Activated CD4-positive, alpha-beta T cell treated with anti-CD3 and anti-CD28 coated beads for 24 hours (primary cell): ENCODE measurements at places on chromosomes 1 and 21.

DNA sequence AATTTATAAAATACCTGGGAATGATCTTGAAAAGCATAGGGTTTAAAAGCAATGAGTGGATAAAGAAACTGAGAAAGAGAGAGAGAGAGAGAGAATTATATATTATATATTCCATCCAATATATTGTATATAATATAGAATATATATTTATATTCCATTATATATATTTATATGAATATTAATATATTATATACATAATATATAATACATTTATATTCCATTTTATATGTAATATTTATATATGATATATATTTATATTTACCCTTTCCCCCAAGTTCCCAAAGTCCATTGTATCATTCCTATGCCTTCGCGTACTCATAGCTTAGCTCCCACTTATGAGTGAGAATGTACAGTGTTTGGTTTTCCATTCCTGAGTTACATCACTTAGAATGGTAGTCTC is 69.9 kb upstream of the SLC35F3 start:
- DNase-seq = no peak

- no peak for DNase-seq
These were observed 233.8 kb upstream of the TMEM51 start for GRCh38 chr1:14919751-14920150.

DNA sequence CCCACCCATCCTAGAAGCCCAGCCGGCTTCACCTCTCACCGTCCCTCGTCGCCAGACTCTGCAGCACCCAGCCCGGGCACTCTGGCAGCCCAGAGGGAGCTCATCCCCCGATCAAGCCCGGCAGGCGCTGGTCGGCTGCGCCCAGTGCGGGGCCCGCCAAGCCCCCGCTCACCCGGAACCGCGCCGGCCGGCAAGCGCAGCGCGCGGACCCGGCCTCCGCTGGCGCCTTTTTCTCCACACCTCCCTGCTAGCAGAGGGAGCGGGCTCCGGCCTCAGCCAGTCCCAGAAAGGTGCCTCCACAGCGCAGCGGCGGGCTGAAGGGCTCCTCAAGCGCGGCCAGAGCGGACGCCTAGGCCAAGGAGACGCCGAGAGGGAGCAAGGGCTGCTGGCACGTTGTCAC is 2023.3 kb downstream of the NCAM2 start:
- DNase-seq = no peak

- no peak for DNase-seq
These were observed 75.0 kb downstream of the XCL2 start for GRCh38 chr1:168468822-168469221.

GRCh38 chr1:232767305-232768074 is 37.7 kb upstream of the MAP10 start:
- no peak for DNase-seq
